ENCODE measurements at places on chromosomes 5 and 9. TPM values are rescaled to one million over a fixed set of nuclear protein-coding genes. Genes with fewer than 3 reads are reported as not detected.

CDH12 gene
- not detected for total RNA-seq

PCDHGA11 gene
- total RNA-seq, result not detected

SPACA9 gene
- total RNA-seq, result 4.3 TPM

WDR70 gene
- total RNA-seq, result 13.6 TPM

Measured in A549 treated with ZK216348 at 1 μM for 4 hours (cell line).